ENCODE measurements at places on chromosomes 12 and 14.
A peak's percentile ranks its signal among the peaks of the same experiment; 100 is the strongest.

GRCh38 chr14:87944987-87945604 is 47.9 kb downstream of the GALC start:
- no peak for DNase-seq

GRCh38 chr12:23217158-23217557 is 592.2 kb downstream of the ETNK1 start:
- no peak for DNase-seq

- DNase-seq: no peak
Measured at GRCh38 chr14:104476437-104476836, 103.1 kb upstream of the C14orf180 start.

DNA sequence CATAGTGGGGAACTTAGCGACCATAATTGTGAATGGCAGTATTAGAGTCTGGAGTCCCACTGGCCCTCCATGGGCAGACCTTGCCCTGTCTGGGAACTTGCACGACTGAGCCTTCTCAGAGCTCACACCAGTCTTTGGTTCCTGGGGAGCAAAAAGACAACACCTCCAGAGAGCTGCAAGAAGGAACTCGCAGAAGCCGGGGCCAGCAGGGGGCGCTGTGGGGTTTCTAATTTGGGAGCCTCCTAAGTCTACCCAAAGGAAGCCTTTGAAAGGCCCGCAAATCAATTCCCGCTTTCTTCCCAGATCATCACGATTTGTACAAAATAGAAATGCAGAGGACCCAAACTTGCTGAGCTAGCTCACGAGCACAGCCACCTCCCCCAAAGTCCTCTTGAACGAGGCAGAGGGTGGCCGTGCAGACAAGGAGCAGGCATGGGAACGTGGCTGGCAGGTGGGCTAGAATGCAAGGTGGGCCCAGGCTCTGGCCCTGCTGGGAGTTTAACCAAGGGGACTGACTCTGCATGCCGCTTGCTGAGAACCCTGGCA is 46.3 kb upstream of the FBXO21 start:
- peak; percentile 39 for DNase-seq

GRCh38 chr12:64670919-64671639 is 60.8 kb downstream of the RASSF3 start:
- DNase-seq: no peak

DNA sequence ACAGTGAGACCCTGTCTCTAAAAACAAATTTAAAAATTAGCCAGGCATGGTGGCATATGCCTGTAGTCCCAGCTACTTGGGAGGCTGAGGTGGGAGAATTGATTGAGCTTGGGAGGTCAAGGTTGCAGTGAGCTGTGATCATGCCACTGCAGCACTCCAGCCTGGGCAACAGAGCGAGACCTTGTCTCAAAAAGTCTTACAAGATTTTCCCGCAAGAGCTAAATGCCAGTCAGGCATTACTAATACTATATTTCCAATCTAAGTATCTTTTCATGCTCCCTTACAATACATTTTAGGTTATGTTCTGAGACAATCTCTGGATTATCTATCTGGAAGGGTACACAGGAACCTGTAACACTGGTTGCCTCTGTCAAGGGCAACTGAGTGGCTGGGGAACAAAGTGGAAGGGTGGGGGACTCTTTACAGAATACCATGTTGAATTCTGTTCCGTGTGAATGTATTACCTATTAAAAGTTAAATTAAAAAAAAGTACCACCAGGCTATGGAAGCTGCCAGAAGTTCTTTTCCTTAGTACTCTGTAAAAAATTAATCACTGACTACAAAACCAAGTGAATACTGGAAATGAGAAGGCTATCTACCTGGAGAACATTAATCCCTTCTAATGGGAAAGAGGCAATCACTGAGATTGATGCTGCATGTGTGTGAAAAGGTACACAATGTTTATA is 56.7 kb downstream of the BTBD7 start:
- no peak for DNase-seq

GRCh38 chr12:58886474-58886873 is 33.8 kb downstream of the LRIG3 start:
- DNase-seq: no peak

DNA sequence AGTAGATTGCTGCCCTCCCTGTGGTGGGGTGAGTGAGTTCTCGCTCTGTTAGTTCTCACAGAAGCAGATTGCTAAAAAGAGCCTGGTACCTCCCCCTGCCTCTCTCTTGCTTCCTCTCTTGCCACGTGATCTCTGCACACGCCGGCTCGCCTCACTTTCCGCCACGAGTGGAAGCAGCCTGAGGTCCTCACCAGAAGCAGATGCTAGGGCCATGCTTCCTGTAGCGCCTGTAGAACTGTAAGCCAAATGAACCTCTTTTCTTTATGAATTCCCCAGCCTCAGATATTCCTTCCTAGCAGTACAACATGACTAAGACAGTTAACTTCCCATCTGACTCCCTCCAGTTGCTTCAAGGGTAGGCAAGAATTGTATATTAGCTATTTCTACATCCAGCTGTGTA is 76.2 kb downstream of the ETV6 start:
- no peak for DNase-seq

- DNase-seq: peak; percentile 60
Measured at GRCh38 chr14:76872796-76873432, 46.7 kb downstream of the LRRC74A start.

DNA sequence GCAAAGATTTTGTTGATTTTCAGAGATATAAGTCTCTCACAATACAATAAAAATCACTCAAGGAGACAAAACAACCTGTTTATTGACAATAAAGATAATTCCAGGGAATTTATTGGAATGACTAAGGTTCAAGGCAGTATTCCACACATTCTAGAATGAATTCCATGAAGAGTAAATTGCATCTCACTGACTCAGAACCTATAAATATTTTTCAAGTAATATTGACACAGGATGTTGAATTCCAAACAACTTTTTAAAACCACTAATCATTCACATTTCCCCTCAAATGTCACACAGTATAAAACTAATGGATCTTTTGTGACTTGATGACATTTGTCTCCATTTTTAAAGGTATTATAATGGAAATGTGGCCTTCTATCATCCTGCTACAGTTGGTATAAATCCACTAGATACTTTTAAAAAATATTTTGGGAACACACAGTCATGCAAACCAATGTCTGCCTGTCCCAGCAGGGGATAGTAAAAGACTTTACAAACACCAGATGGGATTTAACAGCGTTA is 42.1 kb upstream of the LGR5 start:
- DNase-seq: no peak

- DNase-seq: peak; percentile 25
Measured at GRCh38 chr12:104494137-104494792, 37.5 kb downstream of the CHST11 start.

- DNase-seq: no peak
Measured at GRCh38 chr14:75042035-75042434, 9.2 kb downstream of the MLH3 start.

All from stimulated activated naive CD4-positive, alpha-beta T cell (primary cell).